ENCODE measurements at places on chromosomes 4 and X.

GRCh38 chr4:95867919-95868318 is 28.0 kb downstream of the PDHA2 start:
- DNase-seq, result peak; percentile 55

DNA sequence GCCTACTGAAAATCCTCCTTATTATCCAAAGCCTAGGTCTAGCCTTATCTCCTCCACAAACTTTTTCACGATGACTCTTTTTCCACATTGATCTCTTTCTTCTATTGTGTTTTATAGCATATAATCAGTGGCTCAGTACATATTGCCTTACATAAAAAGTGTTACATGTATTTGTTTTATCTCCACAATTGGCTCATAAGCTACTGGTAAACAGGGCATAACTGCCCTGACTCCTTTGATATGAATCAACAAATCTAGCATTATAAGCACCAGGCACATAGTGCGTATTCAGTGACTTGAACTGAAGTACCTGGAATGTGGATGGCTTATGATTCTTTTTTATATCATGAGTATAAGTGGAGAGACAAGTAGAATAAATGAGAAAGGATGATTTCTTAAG is 206.8 kb downstream of the TEX13A start:
- DNase-seq, result no peak

DNA sequence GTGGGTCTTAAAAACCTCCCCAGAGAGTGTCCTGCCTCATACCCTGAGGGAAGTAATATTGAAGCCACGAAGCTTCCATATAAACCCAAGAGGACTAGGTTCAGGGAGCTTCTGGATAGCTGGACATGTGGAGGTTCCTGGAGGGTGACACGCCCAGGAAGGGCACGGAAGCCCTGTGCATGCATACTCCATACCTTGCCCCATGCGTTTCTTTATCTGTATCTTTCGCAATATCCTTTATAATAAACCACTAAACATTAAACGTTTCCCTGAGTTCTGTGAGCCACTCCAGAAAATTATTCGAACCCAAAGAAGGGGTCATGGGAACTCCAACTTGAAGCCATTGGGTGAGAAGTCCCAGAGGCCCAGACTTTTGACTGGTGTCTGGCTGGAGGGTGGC is 45.7 kb upstream of the HPF1 start:
- DNase-seq, result no peak

DNA sequence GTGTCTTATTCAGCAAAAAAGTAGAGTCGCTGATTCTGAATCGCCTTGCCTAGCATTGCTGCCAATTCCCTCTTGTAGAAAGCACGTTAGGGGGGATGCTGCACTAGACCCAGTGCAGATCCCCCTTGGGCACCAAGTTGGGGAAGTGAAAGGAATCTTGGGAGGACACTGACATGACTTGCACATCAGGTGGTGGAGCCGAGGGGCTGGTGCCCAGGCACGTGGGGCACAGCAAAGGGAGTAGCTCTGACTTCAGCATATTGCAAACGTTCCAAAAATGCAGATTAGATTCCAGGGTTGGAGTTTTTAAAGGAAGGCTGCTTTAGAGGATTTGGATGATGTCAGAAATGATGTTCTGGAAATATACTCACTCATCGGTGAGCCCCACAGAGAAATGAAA is 47.4 kb upstream of the GPM6B start:
- no peak for DNase-seq

GRCh38 chrX:28108186-28108945 is 127.1 kb upstream of the DCAF8L1 start:
- no peak for DNase-seq

DNA sequence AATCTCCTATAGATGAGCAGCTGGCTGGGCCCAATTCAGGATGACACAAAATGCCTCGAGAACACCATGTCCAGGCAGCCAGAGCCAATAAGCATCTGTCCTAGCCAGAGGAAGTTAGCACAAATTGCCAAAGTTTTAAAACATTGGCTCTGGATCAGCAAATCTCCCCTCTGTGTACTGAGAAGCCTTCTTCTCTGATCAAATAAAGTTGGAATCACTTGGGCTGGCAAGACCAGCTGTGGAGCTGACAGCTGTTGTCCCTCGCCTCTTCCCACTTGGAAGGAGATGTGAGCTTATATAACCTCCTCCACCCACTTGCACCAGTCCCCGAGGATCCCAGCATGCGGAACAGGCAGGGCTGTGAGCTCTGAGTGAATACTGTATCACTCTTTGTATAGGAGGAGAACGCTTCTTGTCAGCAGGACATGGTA is 183.9 kb downstream of the OPHN1 start:
- no peak for DNase-seq

DNA sequence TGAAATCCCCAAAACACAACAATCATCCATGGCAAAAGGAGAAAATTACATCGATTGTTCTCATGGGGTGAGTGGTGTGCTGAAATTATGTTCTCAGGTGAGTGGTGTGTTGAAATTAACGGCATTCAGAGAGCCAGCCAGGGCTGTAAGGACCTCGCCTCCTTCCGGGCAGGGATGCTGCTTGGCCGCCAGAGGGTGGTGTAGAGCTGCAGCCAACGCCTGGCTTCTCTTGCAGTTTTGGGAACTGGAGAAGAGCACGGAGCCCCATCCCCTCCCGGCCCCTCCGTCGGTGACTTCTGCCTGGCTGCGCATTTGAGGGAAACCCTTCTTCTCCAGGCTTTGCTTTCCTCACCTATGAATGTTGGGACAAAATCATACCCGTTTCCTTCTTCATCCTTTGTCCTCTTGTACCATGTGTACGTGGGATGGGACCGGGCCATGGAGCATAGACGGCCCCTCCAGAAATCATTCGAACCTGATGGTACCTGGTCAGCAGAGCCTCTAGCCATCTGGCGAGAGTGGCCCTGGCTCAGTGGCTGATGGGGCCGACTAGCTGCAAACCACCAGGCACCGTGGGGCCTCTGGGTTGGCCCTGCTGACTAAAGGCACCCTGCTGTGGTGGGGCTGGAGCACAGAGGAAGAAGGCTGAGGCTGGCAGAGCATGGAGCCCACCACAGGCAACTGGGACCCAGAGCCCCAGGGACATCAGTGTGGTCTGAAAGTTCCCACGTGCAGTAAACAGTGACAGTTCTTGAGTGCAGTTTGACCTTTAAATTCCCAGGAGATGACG is 28.4 kb downstream of the TRMT44 start:
- DNase-seq, result peak; percentile 29

- no peak for DNase-seq
These were observed 9.4 kb upstream of the CPLX1 start for GRCh38 chr4:835148-836002.

- DNase-seq, result peak; percentile 69
These were observed 17.3 kb downstream of the TBC1D14 start for GRCh38 chr4:6926681-6927478.

- peak; percentile 7 for DNase-seq
These were observed 133.3 kb upstream of the PRPS2 start for GRCh38 chrX:12657881-12658280.

GRCh38 chr4:26787461-26788340 is 72.9 kb upstream of the STIM2 start:
- DNase-seq, result peak; percentile 80

GRCh38 chr4:47494124-47494430 is 9.0 kb downstream of the ATP10D start:
- DNase-seq, result no peak

DNA sequence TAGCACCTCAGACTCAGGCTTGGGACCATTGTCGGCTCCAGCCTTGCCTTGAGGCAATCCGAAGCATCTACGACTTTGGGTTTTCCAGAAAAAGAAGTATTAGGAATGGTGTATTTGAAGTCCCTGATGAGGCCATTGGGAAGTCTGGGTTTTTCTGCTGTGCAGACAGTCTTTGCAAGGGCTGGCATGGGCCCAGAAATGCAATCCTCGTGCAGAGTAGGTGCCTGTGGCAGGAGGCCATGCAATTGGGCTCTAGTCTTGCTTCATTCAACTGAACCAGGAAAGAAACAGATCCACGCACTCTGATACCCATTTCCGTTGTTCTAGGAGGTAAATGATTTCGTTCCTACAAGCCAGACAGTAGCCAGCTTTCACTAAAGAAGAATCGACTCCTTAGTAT is 12.4 kb downstream of the ZFP92 start:
- no peak for DNase-seq

GRCh38 chr4:56387023-56388001 is at the start of gene AASDH:
Gene AASDH, minus strand, starts transcription at chr4:56387491. Its CDS starts 3,192 bp downstream, at chr4:56384299.
- DNase-seq, result peak; percentile 90

GRCh38 chr4:75015627-75016026 is 82.7 kb downstream of the PARM1 start:
- DNase-seq, result no peak

All from renal cortical epithelial cell (primary cell).